NCI-H1105 treated with DMSO at 0.1 percent for 48 hours (cell line): ENCODE measurements at places on chromosomes 2 and 18.

DNA sequence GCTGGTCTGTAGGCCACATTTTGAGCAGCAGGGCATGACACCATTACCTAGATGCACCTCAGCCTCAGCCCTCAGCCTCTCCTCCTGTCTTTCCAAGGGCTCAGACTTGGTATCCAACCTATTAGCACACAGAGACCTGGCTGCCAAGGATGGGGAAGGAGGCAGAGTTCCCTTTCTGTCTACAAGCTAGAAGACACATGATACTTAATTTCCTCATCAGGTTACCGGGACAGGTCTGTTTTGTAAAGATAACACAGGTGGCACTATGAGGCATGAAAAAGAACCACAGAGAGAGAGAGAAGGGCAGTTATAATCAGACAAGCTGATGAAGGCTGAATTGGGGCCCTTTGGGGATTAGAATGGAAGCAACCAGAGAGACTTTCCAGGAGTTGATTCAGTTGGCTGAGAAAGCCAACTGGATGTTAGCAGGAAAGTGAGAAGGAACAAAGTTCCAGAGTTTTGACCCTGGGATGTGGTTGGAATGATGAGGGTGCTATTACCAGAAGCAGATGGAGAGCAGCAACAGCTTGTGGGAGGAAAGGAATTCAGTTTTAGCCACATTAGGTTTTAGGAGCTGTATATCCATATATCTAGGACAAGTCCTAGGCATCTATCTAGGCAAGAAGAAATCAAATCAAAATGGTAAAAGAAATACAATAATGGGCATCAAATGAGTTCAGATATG is 46.0 kb upstream of the RMND5A start:
- no peak for DNase-seq

DNA sequence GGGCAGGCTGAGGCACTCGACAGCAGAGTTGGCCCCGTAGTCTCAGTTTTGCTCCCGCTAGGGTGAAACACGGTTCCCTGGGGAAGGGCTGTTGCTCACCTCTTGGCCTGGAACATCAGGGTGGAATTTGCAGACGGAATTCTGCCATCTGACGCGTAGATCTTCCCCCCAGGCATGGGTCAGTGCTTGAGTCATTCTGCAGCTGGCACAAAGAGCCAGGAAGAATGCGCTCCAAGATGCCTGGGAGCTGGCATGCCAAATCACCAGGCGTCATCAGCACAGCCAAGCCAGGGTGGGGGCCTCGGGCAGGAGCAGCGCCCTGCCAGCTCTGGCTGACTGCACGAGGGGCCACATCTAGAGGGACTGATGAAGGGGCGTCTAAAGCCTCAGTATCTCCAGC is 42.7 kb downstream of the ODC1 start:
- DNase-seq = peak; percentile 29

DNA sequence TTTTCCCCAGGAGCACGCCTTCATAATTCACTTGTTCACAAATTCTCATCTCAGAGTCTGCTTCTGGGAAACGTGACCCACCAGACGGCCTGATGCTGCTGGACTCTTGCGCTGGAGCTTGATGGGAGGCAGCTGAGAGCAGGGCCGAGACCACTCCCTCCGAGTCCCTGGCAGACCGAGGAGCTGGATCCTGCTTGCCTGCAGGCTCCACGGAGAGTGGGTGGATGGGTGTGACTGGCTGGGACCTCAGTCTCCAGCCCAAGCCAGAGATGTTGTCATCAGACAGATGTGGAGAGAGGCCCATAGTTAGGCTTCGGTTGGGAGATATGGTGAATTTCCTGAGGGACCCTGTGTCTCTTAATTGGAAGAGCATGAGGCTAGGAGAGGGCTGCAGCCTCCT is 76.4 kb downstream of the TSN start:
- DNase-seq = no peak

GRCh38 chr2:10327896-10328669 is 25.4 kb downstream of the HPCAL1 start:
- DNase-seq = peak; percentile 42

DNA sequence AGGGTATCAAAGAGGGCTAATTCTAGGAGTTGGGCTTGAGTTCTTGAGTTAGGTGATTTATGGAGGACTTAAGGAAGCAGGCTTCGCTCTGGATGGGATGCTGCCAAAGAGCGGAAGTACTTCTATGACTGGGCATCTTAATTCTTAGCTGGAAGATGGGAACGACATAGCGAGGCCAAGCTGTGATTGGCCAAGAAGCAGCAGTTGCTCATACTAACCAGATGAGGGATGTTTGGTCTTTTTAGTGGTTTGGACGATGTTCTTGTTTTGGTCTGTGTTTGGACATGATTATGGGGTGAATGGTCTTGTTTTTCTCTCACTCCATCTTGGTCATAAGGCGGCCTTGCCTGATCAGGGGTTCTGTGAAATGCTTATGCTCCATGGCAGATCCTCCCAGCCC is 133.7 kb downstream of the MSH2 start:
- no peak for DNase-seq

- no peak for DNase-seq
These were observed 52.6 kb downstream of the VRK2 start for GRCh38 chr2:58099096-58099769.

DNA sequence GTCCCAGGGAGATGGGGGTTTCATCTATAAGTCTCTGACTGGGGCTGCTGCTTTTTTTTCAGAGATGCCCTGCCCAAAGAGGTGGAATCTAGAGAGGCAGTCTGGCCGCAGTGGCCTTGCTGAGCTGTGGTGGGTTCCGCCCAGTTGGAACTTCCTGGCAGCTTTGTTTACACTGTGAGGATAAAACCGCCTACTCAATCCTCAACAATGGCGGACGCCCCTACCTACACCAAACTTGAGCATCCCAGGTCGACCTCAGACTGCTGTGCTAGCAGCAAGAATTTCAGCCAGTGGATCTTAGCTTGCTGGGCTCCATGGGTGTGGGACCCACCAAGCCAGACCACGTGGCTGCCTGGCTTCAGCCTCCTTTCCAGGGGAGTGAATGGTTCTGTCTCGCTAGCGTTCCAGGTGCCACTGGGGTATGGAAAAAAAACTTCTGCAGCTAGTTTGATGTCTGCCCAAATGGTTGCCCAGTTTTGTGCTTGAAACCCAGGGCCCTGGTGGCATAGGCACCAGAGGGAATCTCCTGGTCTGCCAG is 152.6 kb upstream of the CYP26B1 start:
- DNase-seq = no peak

DNA sequence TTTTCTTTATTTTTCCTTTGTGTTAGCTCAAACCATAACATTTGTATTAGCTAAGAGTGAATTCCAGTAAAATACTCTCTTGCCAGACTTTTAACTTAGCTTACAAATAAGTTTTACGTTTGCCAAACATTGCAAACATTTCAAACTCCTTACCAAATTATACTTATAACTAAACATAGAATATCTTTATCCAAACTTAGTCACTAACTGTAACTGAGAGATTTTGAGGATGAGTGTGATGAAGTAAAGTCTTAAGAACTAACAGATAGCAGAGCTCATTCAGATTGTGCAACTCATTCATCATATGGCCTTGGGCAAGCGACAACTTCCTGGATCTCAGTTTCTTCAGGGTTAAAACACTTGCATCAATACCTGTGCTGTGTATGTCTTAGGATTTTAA is 533.7 kb downstream of the TDRD15 start:
- DNase-seq = no peak

DNA sequence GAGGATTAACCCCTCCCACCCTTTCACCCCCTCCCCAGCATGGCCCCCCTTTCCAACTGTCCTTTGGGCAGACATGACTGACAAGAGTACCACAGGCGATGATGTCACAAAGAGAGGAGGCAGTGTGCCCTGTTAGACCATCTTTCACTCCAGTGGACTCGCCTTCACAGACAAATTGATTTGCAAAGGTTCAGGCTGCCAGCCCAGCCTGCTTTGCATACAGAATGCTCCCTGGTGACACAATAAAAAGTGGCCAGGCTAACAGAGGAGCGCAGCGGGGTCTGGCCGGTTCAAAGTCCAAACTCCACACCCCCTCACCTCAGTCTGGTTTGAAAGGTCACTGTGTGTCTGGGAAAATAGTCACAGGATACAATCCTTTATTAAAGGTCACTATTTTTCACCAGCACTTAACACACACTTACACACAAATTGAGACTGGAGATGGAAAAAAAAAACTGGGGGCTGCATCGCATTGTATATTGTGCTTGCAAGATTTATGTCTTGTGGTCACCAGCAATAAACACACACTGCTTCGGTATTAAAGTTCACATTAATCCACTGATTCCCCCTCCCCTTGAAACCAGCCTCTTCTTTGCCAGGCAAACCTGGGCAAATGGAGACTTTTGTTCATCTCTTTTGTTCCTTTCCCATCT is 236.9 kb downstream of the BCL11A start:
- DNase-seq = no peak

- DNase-seq = no peak
These were observed 659.3 kb downstream of the LRRTM4 start for GRCh38 chr2:76862901-76863300.

DNA sequence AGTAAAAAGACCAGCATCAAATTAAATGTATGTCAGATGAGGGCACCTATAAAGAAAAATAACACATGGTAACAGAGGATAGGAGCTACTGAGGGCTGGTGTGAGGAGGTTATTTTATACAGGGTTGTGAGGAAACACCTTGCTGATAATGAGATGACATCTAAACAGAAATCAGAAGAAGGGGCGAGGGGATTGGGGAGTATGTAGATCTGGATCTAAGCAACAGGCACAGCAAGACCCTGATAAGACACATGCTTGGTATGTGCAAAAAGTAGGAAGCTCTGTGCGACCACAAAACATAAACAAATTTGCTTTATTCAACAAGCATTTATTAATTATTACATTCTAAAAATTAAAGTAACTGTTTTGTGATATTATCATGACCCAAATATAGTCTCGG is 295.4 kb downstream of the ZEB2 start:
- DNase-seq = no peak

DNA sequence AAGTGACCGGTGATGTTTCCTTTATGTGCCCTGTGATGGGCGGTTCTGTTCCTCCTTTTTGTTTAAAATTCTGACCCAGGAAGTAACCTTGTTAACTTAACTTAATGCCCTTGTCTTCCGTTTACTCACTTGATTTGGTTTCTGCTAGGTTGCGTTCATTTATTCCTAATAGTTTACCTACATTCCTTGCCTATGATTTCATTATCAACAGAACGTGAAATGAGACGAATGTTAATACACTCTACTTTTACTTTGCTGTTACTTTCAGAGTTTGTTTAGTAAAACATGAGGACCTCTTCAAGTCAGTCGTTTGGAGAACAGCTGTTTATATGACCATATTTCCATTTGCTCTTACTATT is 638 bp downstream of the CEP192 start:
- DNase-seq = no peak

DNA sequence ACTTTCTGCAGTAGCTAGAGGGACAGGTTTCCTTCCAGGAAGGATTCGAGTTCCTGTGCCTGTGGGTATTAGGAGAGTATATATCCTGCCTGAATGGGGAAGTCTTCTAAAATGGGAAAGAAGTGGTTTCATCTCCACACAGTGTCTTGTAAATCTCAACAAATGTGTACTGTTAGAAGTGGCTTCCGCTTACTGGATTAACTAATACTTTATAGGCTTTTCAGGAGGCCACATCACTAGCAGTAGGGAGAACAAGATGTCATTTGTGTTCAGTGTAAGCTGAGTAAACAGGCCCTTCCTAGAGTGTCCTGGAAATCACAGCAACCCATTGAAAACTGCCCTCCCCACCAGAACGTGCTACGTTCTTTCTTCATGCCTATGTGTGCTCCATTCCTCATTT is 12.5 kb upstream of the POLR1B start:
- no peak for DNase-seq

GRCh38 chr2:145644820-145645302 is 1124.9 kb upstream of the ZEB2 start:
- no peak for DNase-seq

- no peak for DNase-seq
These were observed 115.7 kb upstream of the OSR1 start for GRCh38 chr2:19474128-19474527.

GRCh38 chr2:50856016-50856541 is 175.9 kb downstream of the NRXN1 start:
- DNase-seq = no peak

DNA sequence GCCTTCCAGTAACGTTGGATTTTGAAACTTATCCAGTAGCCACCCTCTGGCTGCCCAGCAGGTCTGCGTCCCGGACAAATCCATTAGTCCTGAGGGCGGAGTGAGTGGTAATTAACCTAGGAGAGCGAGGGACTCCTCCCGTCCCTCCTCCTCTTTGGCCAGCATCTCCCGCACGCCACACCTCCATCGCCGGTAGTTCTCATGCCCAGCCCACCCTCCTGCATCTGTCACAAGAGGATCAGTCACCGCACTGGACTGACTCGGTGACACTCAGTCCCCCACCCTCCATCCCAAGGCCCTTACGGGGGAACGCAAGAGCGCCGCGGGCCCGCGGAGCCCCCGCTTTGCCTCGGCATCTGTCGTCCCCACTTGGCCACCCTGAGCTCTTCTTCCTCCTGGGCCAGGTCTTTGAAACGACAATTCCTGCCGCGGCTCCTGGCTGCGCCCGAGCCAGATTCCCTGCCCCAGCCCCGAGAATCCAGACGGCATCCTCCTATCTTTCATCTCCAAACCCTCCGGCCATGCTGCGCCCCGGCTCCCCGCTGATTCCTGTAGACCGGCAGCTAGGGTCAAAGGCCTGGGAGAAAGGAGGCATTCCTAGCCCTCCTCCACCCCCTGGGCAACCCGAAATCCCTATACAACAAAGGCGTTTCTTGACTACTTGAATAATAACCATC is 77.5 kb downstream of the EIF2AK3 start:
- no peak for DNase-seq

DNA sequence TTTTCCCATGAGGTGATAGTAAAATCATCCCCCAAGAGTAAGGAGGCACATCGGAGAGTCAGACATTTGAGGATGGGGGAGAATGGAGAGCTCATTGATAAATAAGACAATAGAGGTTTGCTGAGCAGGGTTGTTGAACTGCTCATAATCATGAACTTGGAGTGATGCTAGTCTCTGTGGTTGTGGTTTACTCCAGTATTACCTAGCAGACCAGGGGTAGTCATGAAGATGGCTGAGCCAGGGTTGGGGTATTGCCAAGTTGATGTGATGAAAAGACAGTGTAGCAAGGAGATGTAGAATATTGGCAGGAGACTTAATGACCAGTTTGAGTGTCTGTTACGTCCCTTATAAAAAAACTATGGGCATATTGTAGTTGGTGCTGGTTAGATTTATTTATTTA is 25.4 kb downstream of the CYBRD1 start:
- no peak for DNase-seq

- peak; percentile 66 for DNase-seq
These were observed 2.2 kb downstream of the SH2D6 start for GRCh38 chr2:85420536-85421259.

DNA sequence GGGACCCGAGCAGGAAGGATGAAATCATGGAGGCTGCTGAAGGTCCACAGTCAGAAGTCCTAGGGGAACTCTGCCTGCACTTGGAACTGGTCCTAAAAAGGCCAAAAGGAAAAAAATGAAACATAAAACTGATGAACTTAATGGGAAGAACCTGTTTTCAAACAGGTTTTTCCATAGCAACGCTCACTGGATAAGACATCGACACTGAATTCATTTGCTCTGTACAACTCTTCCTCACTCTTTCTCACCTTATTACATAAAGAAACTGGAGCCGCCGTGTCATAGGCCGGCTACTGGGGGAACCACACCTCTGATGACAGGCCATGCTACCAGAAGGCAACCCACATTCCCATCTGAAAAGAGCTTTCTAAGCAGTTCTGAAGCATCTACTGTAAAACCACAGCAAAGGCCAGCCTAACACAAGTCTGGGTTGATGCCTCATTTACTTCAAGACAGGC is 83.6 kb downstream of the FARSB start:
- no peak for DNase-seq

- no peak for DNase-seq
These were observed 111.1 kb downstream of the MEP1B start for GRCh38 chr18:32300914-32301313.

- DNase-seq = no peak
These were observed 27.9 kb upstream of the GLI2 start for GRCh38 chr2:120707816-120708215.
